ENCODE measurements at places on chromosomes 16 and 17. TPM values are rescaled to one million over a fixed set of nuclear protein-coding genes. Genes with fewer than 3 reads are reported as not detected.
A peak's percentile ranks its signal among the peaks of the same experiment; 100 is the strongest.

The C16orf92 gene
- not detected for total RNA-seq

The AXIN2 gene
- 4.1 TPM for total RNA-seq

DNA sequence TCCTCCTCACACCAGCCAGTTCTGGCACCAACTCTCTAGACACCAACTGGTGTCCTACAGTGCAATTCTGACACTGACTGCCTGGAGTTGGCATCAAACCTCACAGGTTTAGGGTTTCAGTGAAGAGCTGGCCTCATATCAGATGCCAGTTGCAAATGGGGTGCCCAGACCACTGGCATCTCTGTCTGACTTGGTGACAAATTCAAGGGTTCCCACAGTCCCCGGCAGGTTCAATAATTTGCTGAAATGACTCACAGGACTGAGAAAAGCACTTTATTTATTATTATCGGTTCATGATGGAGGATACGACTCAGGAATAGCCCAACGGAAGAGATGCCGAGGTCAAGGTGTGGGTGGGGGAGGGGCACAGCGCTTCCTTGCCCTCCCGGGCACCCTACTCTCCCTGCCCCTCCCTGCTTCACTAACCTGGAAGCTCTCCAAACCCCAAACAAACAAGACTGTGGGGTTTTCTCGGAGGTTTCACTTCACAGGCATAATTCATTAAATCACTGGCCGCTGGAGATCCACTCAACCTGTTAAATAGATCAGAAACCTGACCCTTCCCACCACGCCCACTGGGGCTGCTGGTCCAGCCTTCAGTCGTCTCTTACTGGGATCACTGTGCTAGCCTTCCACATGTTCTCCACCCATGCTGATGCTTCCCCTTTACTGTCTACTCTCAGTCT, 1.7 kb upstream of the NLRP1 start:
- H3K4me1 ChIP-seq = peaks cover 49% of the 10 kb centered on the region
- no peak for DNase-seq
- peaks cover 9% of the 10 kb centered on the region for H3K36me3 ChIP-seq
- no peaks in the 10 kb centered on the region for H3K27me3 ChIP-seq

- H3K27me3 ChIP-seq = no peaks in the 10 kb centered on the region
- H3K4me3 ChIP-seq = no peak overlapping the region
- H3K36me3 ChIP-seq = peaks cover 7% of the 10 kb centered on the region
- no peak for DNase-seq
- H3K4me1 ChIP-seq = no peaks in the 10 kb centered on the region
These were observed 182.8 kb downstream of the FTO start for GRCh38 chr16:53886482-53887378.

DNA sequence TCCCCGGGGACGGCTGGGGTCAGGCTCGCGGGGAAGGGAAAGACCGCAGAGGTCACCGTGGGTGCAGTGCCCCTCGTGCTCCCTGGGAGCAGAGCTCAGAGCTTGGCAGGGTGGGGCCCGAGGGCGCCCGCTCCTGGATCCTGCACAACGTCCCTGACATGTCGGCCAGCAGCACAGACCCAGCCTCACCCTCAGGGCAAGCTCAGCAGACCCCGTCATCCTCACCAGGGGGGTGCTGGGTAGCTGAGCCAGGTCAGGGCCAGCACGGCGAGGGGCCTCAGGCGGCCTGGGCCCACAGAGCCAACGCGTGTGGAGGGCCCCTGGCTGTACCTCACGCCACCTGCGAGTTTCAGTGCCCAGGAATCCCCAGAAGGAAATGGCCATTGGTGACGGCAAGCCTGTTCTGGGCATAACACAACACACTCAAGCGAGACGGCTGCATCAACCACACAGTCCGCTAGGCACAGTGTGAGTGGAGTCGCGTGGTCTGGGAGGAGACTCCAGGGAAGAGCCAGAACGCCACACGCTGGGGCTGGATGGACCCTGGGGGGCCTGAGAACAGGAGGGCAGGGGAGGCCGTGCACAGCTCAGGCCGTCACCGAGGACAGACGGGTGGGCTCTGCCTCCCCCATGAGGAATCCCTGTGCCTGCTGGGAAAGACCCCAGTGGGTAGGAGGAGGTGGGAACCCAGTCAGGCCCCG, 60.3 kb downstream of the ZNF778 start:
- no peak for DNase-seq
- H3K4me1 ChIP-seq = no peaks in the 10 kb centered on the region
- H3K27ac ChIP-seq = no peak overlapping the region

DNA sequence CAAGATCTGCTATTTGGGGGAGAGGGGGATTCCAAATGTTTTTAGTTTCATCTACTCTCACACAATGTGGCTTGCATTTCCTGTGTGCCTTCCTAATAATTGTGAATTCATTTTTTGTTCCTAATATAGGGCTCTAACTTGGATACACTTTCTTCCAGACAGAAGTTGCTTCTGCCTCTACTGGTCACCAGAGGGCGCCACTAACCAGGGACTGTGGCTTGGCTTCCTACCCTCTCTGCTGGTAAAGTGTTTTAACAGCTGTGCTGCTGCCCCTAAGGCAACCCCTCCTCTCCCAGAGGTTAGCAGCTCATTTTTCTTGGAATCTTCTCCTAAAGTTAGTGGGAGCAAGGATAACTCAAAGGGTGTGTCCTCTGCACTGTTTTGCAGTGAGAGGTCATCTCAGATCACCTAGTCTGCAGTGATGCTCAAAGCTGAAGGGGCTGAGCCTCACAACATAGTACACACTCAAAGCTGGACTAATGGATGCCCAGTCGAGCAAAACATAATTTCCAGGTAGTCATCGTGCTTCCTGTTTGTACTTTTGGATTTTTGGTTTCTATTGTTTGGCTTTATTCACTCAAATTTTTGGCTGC, 5.0 kb upstream of the PRSS54 start:
- peak; percentile 36 for DNase-seq
- no peaks in the 10 kb centered on the region for H3K4me1 ChIP-seq
- no peak overlapping the region for H3K27ac ChIP-seq

The SLC12A3 gene
- not detected for total RNA-seq
